ENCODE measurements at places on chromosomes 6 and 20.

DNA sequence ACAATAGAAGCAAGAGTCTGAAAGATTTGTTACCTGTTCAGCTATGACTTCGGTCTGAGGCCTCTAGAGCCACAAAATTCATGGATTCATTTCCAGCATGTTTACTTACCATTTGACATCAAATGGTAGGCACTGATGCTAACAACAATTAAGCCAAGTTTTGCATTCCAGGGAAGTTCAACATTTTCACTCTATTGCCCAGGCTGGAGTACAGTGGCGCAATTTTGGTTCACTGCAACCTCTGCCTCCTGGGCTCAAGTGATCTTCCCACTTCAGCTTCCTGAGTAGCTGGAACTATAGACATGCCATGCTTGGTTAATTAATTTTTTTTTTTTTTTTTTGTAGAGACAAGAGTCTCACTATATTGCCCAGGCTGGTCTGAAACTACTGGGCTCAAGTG, 114.1 kb upstream of the SGK1 start:
- DNase-seq: no peak

DNA sequence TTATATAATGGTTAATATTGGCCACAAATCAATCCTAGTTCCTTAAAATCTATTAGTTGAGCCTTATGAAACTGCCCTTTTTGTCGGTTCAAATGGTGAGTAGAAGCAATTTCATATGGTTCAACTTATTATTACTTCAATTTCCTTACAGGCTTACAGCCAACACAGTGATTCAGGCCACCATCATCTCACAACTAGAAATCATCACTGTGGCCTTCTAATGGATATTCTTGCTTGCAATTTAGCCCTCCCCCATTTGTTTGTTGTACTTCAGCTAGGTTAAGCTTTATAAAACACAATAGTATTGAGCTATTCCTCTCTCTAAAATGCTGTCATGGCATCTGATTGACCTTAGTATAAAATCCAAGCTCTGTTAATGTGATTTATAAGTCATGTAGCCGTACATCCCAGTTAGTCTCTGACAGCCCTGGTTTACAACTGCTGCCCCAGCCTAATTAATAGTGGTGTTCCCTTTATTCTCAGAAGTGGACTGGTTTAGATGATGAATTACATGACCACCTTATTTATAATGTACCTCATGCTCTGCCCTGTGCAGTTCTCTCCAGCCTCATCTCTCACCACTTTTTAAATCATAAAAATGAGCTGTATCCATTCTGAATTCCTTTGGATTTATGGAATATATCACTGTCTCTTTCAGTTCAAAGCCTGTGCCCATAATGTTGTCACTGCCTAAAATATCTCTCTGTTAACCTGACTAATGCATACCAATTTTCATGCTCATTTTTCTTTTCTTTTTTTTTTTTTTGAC, 36.7 kb downstream of the LAMA2 start:
- DNase-seq: no peak

- DNase-seq: no peak
Observed at GRCh38 chr20:32233286-32233685, 25.6 kb downstream of the POFUT1 start.

DNA sequence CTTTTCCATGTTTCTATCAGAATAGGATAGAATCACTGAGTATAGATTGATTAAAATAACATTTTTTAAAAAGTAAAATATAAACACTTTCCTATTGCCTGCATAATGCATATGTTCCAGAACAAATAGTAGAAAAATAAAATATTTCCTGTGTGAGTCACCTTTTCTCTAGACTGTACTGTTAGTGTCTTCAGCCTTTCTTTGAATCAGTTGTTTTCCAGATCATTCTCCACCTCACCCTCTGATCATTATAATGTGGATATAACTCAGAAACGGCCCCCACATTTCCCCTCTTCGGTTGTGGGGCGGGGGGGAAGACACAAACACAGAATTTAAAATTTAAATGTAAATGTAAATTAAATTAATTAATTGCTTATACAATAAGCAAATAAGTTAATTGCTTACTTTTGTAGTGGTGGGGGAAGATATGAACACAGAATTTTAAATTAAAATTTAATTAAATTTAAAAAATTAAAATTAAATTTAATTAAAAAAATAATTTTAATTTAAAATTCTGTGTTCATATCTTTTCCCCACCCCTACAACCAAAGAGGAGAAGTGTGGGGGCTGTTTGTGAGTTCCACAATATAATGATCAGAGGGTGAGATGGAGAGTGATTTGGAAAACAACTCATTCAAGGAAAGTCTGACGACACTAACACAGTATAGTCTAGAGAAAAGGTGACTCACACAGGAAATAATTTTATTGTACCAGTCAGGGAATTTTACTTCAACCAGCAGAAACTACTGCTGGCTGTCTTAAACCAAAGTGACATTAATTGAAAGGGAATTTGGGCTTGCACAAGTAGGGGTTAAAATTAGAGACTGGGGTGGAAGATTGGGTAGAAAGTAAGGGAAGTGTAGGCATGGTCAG, 37.1 kb upstream of the PROKR2 start:
- DNase-seq: no peak

DNA sequence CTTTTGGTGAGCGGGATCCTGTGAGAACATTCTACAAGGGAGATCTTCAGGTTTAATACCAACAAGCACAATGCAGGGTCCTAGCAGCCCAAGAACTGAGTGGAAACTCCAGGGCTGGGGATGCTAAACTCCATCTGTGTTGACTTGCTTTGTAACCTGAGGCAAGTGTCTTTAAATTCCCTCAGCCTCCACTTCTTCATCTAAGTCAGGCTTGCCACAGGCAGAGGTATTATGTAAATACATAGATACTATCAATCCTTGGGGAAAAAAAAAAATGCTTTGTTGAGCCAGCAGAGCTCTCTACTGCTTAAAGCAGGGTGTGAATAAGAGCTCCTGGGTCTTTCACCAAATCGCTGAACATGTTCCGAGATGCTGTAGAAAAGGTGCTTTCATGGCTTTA, 114.2 kb upstream of the PHACTR1 start:
- DNase-seq: no peak

- no peak for DNase-seq
Observed at GRCh38 chr6:43834528-43835155, 64.6 kb downstream of the VEGFA start.

DNA sequence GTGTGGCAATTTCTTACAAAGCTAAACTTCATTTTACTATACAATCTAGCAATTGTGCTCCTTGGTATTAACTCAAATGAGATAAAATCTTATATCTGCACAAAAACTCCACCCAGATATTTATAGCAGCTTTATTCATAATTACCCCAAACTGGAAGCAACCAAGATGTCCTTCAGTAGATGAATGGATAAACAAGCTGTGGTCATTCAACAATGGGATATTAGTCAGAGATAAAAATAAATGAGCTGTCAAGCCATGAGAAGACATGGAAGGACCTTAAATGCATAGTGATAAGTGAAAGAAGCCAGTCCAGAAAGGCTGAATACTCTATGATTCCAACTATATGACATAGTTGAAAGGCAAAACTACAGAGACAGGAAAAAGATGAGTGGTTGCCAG, 98.9 kb upstream of the BMP2 start:
- no peak for DNase-seq

- no peak for DNase-seq
Observed at GRCh38 chr6:1110164-1110563, 201.7 kb upstream of the FOXQ1 start.

- no peak for DNase-seq
Observed at GRCh38 chr6:39018103-39018502, 30.5 kb upstream of the GLP1R start.

- DNase-seq: no peak
Observed at GRCh38 chr6:164337925-164338397, 923.4 kb downstream of the QKI start.

- no peak for DNase-seq
Observed at GRCh38 chr20:1468117-1468624, 1.5 kb upstream of the NSFL1C start.

DNA sequence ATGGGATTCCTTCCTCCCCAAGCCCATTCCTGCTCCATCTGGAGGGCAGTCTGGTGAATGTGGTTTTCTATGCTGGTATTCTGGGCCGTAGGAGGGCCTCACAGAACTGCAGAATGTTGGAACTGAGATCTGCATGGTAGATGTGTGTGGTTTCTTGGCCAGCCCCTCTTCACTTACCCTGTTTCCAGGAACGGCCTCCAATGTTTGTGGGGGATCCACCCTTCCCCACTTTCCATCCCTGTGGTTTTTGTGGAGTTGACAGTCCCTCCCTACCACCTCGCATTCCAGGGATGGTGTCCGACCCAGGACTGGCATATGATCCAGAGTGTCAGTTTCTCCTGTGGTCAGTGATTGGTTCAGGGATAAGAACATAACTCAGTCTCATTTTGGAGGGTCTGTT, 26.7 kb upstream of the TMEM14A start:
- DNase-seq: no peak

DNA sequence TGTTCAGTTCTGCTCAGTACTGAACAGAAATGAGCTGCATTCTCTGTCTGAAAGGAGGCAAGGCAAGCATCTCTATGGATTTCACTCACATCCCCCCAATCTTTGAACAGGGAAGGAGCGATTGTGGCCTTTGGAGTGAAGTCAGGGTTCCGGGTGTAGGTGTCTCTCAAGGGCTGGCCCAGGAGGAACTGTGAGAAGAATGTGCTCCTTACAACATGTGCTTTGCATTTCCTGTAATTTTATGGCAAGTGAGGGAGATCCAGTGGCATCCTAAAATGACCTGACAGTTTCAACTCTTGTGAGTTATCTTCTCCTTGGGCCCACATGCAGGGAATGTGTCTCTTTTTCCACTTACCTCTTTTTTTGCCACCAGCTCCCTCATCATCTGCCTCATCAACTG, 63.0 kb upstream of the RIN2 start:
- DNase-seq: no peak

DNA sequence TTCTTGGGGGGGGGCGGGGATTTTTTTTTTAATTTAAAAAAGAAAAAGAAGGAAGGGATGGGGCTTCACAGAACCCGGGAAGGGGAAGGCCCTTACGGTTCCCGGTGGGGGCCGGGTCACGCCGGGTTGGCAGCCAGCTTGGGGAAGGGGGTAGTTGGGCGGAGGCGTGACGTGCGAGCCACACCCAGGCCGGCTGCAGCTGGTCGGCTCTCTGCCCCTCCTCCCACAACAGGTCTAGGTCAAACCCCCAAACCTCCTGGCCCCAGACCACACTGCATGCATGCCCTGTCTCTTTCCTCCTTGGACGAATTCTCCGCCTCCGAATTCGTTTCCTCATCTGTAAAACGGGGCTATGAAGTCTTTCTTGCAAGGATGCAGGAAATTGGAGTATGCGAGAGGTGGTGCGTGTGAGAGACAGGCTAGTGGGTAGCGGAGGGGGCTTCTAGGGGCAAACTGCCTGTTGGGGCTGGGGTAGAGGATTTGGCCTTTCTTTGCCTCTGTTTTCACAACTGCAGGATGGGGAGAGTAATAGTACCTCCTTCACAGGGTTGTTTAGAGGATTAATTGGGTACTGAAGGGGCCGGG, 828 bp downstream of the HCK start:
- DNase-seq: no peak

DNA sequence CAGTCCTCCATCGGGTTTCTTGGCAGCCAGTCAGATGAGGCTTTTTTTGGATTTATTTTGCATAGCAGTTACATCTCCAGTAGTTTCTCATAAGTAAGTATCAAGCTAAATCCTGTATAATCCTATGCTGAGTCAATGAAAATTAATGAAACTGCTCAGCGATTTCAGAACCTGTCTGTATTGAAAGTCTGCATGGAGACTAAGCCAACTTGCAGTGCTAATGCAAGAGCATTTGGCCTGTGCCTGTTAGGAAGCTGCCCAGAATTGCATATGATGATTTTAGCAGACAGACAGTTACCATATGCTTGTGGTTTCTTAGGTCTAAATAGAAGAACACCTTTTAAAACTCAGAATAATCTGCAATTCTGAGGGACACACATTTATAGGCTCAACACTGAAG, 25.2 kb upstream of the LRRN4 start:
- DNase-seq: no peak

DNA sequence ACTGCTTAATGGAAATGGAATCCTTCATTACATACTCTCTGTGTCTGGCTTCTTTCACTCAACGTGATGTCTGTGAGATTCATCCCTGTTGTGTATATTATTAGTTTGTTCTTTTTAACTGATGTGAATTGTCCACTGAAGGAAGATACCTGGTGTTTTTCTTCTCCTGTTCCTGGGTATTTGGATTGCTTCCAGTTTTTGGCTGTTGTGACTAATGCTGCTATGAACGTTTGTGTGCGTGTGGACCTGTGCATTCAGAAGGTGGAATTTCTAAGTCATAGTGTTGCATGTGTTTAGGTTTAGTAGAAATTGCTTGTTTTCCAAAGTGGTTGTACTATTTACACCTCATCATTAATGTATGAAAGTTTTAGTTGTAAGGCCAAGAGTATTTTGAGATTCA, 3.8 kb downstream of the TULP4 start:
- no peak for DNase-seq

DNA sequence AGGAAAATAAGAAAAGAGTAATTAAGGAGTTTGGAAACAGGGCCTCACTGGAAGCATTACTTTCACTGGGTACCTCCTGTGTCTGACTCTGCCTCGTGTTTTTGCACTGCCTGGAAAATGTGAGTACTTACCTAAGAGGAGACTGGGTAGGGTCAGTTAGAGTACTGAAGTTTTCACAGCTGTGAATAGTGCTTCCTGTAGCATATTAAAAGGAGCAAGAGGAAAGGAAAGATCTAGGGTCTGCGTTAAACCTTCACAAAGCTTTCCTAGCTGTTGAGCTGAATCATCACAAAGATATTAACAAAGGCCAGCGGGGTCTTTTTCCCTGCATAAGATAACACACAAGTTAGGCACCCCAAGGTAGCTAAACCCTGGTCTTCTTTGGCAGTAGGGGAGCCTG, 82.3 kb downstream of the MLIP start:
- no peak for DNase-seq

GRCh38 chr20:47733892-47734291, 51.4 kb downstream of the SULF2 start:
- DNase-seq: no peak

DNA sequence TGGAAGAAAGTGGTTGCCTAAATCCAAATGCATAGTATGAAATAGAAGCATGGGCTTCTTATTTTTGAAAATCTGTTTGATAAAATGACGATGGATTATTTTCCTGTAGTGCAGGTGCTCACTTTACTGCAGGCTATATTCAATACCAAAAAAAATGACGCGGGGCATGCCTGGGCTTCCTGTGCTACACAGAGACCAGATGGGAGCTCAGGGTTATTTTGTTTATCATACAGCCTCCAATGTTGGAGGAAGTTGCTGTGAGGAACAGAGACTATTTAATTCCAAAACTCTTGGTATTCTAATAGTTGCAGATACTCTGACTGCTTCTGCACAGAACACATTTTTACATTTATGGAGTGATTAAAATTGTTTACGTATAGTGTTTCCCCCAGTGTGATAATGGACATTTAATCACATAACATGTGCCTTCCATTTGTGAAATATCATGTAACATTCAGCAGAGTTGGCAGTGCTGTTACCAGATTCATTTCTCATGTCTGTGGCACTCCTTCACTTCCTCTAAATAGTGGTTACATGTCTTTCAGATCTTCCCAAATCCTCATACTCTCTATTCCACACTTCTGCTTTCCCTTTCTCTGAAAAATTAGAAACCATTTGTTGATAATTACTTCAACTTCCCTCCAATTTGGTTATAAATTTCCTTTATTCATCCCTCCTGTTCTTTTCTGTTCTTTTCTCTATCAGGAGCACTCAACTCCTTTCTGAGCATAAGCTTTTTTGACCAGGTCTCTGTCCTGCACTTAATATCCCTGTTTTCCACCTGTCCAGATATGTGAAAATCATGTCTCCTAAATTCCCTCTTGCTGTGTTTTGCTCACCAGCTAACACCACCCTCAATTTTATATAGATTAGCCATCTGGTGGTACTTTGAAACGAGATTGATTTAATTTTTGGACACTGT, 121.6 kb downstream of the ADGRB3 start:
- DNase-seq: no peak

- DNase-seq: no peak
Observed at GRCh38 chr20:51565298-51566144, 23.0 kb upstream of the NFATC2 start.

Data from stimulated activated CD4-positive, alpha-beta T cell treated with anti-CD3 and anti-CD28 coated beads, TNF-alpha, amount 100 ng/mL, for 24 hours (primary cell).